ENCODE measurements at places on chromosomes 3 and 15.

- peak; percentile 7 for DNase-seq
These were observed 32.8 kb downstream of the AKAP13 start for GRCh38 chr15:85412956-85413854.

GRCh38 chr3:125967156-125967555, 1.8 kb upstream of the ROPN1B start:
- DNase-seq: no peak

DNA sequence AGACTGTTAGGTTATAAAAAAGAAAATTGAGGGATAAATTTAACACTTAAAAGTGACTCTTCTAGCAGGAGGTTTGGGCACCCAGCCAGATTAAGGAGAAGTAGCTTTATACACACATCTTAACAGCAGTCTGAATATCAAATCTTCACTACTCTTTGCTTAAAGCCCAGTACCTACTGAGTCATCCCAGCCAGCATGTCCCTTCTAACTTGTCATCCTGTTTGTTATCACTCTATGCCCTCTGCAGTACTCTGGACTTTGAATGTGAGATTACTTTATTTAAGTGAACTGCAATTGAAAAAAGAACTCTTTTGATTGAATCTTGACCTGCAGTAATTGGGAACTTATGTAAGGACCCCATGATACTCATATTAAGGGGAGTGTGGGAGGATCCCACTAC, 77.6 kb downstream of the FHIT start:
- DNase-seq: no peak

- DNase-seq: no peak
These were observed 45.5 kb downstream of the PPM1L start for GRCh38 chr3:160801386-160802118.

- DNase-seq: peak; percentile 11
These were observed 11.4 kb upstream of the SLC6A6 start for GRCh38 chr3:14391033-14391432.

- no peak for DNase-seq
These were observed 436.1 kb upstream of the WNT5A start for GRCh38 chr3:55923207-55923606.

DNA sequence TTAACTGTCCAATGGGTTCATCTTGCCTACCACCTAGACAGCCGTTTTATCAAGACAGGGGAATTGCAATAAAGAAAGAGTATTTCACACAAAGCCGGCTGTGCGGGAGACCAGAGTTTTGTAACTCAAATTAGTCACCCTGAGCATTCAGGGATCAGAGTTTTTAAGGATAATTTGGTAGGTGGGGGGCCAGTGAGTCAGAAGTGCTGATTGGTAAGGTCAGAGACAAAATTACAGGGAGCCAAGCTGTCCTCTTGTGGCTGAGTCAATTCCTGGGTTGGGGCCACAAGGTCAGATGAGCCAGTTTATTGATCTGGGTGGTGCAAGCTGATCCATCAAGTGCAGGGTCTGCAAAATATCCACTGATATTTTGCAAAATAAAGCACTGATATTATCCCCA, 29.9 kb upstream of the GPD1L start:
- no peak for DNase-seq

DNA sequence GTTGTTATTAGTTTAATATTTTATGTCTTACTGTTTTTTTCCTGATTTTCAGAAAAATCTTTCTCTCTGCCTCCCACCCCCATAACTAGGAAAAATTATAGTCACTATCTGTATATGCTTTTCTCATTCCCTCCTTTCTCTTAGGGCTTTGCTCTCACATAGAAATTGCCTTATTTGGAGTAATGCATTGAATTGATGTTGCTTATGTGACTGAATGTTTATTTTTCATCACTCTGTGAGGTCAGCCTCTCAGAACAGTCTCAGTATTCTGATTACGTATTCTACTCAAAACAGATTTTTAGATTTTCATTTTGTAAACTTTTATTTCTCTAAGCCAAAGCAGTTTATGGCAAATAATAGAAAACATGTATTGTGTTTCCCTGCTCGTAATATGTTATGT, 121.0 kb downstream of the SLMAP start:
- DNase-seq: no peak

- DNase-seq: no peak
These were observed 176.0 kb upstream of the BCHE start for GRCh38 chr3:166013073-166013679.

DNA sequence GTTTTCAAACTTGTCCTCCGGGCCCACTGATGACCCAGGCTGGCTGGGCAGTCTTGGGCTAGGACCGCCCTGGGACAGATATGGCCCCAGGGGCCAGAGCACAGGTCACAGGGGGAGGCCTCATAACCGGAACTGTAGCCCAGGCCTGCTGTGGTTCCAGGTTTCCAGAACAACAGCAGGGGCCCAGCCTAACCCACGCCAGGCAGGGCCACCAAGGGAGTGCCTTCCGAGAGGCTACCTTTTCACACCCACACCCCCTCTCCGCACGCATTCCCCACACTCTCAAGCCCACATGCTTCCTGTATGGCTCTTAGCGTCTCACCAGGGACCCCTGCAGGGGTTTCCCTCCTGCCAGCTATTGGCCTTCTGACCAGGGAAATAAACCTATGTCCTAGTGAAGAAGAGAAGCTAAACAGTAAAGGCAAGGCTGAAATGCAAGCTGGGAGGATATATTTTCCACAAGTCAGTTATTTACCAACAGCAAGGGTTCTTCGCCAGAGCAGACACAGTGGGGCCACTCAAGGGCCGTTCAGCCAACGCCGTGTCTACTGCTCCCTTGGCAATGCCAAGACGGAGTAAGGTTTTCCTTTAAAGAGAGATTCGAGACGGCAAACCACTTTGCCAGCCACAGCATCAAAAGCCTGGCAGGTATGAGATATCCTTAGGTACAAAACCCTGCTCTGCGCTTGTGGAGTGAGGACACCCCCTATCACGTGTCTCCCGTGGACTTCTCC, 135.1 kb downstream of the ATP10A start:
- DNase-seq: no peak

DNA sequence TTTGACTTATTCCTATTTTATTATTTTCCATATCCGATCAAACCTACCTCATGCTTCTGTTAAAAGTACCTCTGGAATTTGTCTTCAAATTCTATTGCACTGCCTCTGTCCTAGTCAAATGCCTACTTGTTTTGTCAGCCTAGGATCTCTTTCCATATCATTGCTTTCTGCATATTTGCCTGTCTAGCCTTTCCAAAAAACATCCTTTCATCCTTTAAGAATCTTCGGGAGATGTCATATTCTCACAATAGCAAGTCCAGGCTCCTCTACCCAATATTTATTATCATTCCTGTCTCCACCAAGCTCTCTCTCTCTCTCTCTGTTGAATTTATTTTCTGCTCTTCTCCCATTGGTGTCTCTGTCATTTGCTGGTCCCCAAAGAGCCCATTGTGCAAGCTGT, 80.1 kb downstream of the LRRC28 start:
- no peak for DNase-seq

DNA sequence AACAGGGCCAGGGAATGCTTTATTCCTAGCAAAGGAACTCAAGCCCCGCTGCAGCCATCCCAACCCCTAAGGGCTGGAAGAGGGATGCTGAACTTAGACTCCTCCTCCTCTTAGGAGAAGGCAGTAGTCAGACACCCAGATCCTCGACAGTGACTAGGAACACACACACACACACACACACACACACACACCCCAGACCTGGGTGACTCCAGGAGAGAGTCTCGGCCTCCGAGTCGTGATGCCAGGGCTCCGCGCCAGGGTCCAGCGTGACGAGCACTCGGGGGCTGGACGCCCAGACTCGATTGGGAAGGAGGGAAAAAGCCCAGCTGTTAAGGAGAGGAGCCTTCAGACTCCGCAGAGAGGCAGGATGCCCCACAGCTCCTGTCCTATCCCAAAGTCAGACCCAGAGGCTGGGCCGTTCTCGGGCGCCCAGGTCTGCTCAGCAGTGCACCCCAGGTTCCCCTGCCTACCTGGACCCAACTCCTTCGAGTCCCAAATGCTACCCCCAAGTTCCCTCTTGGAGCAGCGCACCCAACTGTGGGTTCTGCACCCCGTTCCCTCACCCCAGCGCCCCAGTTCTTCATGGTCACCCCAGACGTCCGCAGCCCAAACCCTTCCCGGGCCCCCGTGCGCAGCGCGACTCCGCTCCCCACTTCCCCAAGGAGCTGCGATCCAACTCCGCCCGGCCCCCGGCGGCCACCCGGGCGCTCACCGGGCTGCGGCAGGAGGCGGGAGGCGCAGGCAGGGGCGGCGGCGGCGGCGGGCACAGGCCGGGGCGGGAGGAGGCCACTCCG, 421 bp downstream of the BMF start:
- no peak for DNase-seq

DNA sequence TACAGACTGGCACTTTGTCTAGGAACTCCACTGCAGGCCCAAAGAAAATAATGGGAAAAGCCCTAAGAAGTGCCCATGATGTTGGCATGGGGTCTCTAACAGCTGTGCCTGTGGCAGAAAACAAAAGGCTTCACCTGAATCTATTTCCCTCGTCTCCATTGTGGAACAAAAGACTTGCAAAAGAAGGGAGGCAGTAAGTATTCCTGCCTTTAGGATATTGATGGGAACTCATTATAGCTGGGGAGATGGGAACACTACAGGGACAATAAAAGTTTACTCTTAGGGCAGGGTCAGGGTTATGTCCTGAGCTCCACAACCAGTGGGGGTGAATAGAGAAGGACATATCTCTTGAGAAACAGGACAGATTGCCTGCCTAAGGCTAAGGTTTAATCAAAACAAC, 930.6 kb upstream of the EPHA6 start:
- no peak for DNase-seq

- DNase-seq: no peak
These were observed 4.9 kb downstream of the LPP start for GRCh38 chr3:188158731-188159310.

DNA sequence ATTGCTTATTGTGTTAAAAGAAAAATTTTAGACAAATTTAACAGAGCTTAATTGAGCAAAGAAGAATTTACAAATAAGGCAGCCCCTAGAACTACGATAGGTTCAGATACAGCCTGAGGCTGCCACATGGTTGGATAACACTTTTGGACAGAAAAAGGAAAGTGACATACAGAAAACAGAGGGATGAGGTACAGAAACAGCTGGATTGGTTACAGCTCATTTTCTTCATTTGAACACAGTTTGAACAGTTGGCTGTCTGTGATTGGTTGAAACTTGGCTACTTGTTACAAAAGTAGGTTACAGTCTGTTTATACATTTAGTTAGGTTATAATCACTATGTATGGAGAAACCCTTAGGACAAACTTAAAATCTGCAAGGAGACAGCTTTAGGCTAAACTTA, 46.0 kb downstream of the STARD9 start:
- DNase-seq: no peak

DNA sequence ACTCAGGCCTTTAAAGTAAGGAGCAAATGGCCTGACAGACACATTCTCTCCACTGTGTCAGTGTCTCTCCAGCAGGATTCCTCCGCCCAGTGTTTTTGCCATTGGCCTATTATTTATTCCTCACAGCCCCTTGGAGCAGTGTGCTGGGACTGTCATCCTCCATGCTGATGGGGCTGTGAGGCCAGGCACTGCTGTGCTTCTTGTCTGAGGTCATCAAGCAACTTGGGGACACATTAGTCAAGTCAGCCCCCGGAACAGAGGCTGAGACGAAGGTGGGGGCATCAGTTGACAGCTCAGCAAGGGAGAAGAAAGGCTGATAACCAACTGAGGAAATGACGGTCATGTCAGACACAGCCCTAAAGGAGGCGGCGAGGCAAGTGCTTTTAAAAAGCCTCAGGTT, 67.4 kb downstream of the XXYLT1 start:
- no peak for DNase-seq

GRCh38 chr3:15299036-15299435, 33.4 kb downstream of the SH3BP5 start:
- DNase-seq: no peak

DNA sequence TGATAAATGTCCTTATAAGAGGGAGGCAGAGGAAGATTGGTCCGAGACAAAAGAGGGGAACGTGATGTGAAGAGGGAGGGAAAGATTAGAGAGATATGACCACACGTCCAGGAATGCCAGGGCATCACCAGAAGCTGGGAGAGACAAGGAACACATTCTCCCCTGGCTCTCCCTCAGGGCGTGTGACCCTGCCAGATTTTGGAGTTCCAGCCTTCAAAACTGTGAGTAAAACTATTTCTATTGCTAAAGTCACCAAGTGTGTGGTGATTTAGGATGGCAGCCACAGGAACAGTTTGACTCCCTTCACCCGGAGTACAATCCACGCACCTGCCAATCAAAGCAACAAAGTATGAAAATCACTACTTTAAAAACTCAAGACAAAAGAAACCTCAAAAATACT, 32.1 kb upstream of the TJP1 start:
- DNase-seq: no peak

GRCh38 chr3:19931180-19931692, 2.8 kb downstream of the EFHB start:
- DNase-seq: no peak

DNA sequence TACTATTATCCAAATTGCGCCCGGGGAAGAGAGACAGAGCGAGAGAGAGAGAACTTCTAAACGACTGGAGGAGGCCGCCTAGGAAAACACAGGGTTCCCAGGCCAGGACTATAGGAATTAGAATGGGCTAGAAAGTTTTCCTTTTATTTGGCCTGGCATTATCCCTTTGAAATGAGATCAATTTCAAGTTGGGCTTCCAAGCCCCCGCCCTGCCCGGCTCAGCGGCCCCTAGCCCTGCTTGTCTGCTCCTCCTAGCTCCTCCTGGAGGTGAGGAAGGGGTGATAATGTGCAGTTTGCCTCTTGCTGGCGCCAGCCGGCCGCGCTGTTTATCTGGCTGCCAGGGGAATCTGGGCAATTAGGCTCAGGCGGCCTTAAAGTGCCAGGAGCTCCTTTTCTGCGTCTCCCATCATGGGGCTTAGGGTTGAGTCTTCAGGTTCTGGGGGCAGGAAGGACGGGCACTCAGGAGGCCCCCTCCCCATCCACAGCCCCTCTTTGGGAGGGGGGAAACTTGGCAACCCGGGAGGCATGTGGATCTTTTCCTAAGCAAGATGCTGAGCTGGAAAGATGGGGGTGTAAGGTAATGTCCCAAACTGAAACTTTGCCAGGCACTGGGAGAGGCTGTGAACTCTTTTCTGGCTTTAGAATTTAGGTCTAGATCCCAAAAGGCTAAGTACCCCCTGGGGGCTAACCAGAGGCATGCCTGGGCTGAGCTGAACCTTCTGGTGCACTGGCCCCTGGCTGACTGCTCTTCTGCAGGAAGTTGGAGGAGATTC, 5.5 kb downstream of the SMAD6 start:
- DNase-seq: no peak

DNA sequence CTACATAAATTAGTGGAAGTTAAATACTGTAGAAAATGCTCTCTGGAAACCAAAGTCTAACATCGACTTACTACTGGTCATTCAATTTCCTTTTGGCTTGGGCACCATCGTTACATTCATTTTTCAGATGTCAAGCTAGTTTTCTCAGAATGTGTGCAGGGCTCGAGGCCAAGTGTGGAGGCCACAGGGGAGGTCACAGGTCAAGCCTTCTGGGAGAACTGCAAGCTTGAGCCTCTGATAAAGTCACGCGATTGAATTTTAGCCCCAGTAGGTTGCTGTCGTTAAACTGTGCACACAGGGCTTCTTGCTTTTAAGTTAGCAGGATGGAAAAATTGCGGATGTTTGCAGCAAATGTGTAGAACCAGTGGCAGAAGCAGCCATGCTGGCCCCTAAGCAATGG, 182.2 kb downstream of the APBA2 start:
- no peak for DNase-seq
